Activated CD8-positive, alpha-beta memory T cell treated with anti-CD3 and anti-CD28 coated beads for 4 hours (primary cell): ENCODE measurements at places on chromosomes 3 and 15.

DNA sequence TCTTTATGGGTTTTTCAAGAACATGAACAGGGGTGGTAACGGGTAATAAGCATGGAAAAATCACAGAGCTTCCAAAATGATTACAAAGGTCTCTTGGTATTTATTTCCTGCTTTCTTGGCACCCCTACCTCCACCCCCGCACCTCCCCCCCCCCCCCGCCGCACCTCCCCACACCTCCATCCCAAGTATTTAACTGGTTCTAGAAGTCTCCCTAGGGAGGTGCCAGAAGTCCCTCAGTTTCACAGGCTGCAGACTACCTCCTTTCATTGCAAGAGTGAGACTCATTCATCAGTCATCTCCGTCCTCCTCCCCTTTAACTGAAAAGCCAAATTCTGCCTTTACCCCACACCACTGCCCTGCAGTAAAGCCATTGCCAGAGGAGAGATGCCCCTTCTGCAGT lies 169.4 kb downstream of the ALDH1A2 start:
- no peak for DNase-seq

DNA sequence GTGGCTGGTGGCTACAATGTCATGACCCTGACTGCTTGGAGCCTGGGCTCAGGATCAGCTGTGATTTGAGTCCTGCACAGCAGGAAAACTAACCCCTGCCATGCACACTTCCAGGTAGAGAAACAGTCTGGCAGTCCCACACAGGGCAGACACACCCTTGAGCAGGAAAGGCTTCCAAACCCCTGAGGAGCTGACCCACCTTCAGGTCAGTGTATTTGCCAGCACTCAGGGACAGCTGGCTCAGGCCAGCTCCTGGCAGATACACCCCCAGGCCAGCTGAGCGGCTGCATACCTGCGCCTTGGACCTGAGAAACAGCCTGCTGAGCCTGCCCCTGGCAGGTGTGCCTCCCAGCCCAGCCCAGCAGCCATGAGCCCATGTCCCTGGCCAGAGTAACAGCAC lies 22.2 kb upstream of the CDAN1 start:
- no peak for DNase-seq

DNA sequence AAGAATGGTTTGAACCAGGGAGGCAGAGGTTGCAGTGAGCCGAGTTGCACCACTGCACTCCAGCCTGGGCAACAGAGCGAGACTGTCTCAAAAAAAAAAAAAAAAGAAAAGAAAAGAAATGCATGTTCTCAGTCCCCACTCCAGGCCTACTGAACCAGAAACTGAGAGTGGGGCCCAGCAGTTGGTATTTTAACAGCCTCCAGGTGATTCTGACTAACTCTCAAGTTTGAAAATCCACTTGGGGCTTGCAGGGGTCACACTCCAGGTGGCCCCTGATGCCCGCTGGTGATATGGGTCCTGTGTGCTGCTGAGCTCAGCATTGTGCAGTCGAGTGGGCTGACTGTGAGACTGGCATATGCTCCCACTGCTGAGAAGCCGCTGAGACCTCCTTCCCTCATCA lies 133.7 kb upstream of the C2CD4B start:
- DNase-seq, result no peak

- no peak for DNase-seq
These were observed 44.9 kb downstream of the CD86 start for GRCh38 chr3:122100083-122100482.

GRCh38 chr3:19146685-19147650 lies 1.3 kb upstream of the KCNH8 start:
- peak; percentile 38 for DNase-seq

GRCh38 chr3:66303491-66303901 lies 82.7 kb downstream of the SLC25A26 start:
- DNase-seq, result peak; percentile 16

- no peak for DNase-seq
These were observed 44.6 kb upstream of the RBMS3 start for GRCh38 chr3:29236146-29236840.
